ENCODE measurements at places on chromosomes 12 and 14.
A peak's percentile ranks its signal among the peaks of the same experiment; 100 is the strongest.

GRCh38 chr12:123445388-123446332, 9.2 kb upstream of the RILPL2 start:
- DNase-seq: no peak

- DNase-seq: no peak
Measured at GRCh38 chr14:82003426-82003825, 469.8 kb upstream of the SEL1L start.

- DNase-seq: no peak
Measured at GRCh38 chr14:73740618-73741326, 26.6 kb upstream of the PNMA1 start.

- DNase-seq: no peak
Measured at GRCh38 chr12:45050751-45051571, at the start of gene DBX2. DBX2 (minus strand) TSS chr12:45051099; CDS start chr12:45050927, 172 bp downstream.

- DNase-seq: no peak
Measured at GRCh38 chr12:6390084-6390799, 6.3 kb downstream of the LTBR start.

- DNase-seq: no peak
Measured at GRCh38 chr14:72864712-72865365, 29.1 kb downstream of the DPF3 start.

DNA sequence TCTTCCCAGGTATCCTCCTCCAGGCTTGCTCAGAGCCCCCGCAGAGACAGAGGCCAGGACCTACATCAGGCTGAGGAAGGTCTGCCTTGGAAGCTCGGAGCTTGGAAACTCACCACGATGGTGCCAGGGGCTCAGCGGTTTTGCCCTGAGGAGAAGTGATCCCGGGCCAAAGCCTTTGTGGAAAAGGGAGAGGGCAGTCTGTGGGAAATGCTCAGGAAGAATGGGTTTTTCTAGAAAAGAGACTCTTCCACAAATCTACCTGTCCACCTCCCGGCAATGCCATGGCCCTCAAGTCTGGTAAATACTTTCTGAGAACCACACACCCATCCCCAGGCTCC, 8.0 kb downstream of the KRT2 start:
- no peak for DNase-seq

- DNase-seq: no peak
Measured at GRCh38 chr14:64632056-64632455, 72.2 kb upstream of the PLEKHG3 start.

DNA sequence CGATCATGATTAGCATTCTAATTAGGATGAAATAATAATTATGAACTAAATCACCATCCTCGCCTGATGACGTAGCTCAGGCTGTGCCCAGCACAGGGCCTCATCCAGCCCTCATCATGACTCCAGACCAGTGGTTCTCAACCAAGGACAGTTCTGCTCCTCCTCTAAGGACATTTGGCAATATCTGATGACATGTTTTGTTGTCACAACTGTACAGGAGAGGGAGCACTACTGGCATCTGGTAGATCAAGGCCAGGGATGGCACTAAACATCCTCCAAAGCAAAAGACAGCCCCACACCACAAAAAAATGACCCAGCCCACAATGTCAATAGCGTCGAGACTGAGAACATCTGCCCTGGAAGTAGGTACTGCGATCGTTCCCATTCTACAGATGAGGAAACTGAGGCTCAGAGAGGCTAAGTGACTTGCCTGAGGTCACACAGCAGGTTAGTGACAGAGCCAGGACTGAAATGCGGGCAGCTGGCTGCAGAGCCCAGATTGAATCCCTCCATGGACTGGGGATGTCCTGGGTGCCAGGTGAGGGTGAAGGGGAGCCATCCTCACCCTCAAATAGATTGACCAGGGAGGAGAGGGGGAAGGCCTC, 15.5 kb downstream of the TRPV4 start:
- no peak for DNase-seq

DNA sequence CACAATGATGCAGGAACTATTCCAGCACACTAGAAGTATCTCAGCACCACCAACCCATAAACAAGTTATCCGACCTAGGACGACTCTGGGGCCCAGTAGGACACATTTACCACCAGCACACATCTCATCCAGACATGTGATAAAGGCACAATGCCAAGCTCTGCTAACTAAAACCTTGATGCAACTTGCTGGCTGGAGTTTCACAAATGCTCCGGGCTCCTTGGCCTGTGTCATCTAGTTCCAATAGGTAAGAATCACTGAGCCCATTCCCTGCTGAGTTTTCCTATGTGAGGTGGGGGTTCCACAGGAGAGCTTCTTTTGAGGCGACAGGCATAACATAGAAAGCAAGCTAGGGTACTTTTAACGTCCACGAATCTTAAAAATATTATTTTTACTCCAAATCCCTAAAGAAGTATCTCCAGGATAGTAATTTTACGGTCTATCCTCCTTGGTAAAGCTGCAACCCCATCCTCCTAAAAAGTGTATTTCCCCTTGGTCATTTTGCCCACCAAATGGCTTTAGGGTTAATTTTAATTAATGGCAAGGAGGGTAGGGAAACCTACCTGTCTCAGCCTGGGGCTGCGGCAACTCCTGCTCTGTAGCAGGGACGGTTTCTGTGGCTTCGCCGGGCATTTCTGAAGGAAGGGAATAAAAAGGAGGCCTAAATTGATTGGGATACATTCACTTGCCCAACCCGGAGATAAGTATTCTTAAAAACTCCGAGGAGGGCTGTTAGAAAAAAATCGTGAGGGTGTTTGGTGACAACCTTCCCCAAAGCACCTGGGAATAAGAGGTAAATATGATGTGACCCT, 1.0 kb downstream of the NACA start:
- DNase-seq: no peak

- no peak for DNase-seq
Measured at GRCh38 chr14:32329690-32330285, 690 bp downstream of the AKAP6 start.

DNA sequence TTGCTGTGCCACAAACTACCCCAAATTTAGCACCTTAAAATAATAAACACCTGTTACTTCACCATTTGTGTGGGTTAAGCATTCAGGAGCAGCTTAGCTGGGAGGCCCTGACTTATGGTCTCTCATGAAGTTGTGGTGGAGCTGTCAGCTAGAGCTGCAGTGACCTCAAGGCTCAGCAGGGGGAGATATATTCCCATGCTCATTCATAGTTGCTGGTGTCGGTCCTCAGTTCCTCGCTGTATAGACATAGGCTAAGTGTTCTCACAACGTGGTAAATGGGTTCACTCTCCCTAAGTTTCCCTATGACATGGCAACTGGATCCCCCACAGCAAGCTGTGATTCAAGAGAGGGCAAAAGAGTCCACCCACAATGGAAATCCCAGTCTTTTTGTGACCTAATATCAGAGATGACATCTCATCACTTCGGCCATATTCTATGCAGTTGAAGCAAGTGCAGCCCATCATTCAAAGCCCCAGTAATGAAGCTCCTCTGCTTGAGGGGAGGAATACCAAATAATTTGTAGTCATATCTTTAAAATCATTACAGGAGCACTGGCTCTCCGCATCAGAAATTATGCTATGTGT, 41.1 kb downstream of the PRB3 start:
- DNase-seq: peak; percentile 0

- no peak for DNase-seq
Measured at GRCh38 chr12:10829994-10830393, 3.8 kb upstream of the TAS2R10 start.

GRCh38 chr12:6307529-6307928, 3.0 kb upstream of the PLEKHG6 start:
- DNase-seq: no peak

DNA sequence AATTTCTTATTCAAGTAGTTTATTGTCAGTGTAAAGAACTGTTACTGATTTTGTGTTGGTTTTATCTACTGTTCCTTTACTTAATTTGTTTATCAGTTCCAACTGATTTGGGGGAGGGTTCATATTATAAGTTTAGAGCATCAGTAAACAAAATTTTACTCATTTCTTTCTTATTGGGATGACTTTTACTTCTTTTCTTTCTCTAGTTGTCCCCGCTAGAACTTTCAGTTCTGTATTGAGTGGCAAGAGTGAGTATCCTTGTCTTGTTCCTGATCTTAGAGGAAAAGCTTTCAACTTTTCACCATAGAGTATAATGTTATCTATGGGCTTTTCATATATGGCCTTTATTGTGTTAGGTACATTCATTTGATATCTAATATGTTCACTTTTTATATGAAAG, 584.1 kb downstream of the LRFN5 start:
- DNase-seq: no peak

- no peak for DNase-seq
Measured at GRCh38 chr12:81610955-81611889, 147.9 kb downstream of the PPFIA2 start.

- DNase-seq: no peak
Measured at GRCh38 chr14:57391517-57392195, 1.3 kb downstream of the NAA30 start.

GRCh38 chr12:15629761-15630160, 159.4 kb downstream of the EPS8 start:
- DNase-seq: no peak

DNA sequence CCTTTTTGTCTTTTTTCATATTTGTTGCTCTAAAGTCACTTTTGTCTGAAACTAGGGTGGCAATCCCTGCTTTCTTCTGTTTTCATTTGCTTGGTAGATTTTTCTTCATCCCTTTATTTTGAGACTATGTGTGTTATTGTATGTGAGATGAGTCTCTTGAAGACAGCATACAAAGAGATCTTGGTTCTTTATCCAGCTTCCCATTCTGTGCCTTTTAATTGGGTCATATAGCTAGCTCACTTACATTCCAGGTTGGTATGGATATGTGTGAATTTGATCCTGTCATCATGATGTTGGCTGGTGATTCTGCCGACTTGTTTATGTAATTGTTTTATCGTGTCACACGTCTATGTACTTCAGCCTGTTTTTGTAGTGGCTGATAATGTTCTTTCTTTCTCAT, 267.7 kb upstream of the MGAT4C start:
- no peak for DNase-seq

DNA sequence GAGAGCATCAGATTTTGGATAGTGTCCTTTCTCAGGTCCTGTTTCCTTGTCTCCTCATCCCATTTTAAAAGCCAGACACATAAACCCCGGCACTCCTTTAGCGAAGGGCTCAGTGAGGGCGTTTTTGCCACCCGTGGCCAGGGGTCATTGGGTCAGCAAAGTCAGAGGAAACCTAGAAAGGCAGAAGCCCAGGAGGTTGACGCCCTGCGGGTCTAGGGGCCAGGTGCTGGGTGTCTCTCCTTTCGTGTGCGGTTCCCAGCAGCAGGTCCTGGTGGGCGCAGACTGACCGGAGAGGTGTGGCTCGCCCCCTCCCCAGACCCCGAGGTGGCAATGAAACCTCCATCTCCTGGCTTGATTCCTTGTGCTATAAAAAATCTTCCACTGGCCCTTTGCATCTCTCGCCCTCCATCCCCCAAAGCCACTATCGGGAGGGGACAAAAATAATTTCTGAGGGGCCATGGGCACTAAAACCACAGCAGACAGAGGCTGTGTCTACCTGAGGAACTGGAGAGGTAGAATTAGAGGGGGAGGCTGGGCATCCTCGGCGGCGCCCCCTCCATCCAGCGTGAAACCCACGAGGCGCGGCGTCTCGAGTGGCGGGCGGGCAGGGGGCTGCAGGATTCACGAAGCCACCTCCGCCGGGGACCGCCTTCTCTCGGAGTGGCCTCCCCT, 858 bp upstream of the FRMD6 start:
- DNase-seq: no peak

DNA sequence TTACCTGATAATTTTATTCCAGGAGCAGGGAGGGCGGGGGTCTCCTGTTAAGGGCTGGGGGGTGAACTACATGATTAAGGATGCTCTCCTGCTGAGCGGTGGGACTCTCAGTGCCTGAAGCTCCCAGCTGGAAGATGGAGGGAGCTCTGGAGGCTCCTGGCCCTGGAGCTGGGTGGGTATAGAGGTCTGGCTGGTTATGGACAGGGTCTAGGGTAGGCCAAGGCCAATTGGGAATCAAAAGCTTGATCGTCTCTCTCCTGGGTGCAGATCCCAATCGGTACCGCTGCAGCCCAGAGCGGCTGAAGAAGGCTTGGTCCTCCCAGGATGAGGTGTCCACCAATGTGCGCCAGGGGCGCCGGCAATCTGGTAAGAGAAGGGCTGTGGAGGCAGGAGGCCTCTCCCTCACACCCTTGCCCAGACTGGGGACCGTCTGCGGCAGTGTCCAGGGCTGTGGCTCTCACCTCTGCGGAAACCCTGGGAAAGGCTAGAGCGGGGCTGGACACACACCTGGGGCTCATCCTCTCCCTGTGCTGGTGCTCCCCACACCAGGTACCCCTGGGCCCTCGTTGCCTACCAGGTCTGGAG, 28.4 kb downstream of the PLEKHG3 start:
- no peak for DNase-seq

DNA sequence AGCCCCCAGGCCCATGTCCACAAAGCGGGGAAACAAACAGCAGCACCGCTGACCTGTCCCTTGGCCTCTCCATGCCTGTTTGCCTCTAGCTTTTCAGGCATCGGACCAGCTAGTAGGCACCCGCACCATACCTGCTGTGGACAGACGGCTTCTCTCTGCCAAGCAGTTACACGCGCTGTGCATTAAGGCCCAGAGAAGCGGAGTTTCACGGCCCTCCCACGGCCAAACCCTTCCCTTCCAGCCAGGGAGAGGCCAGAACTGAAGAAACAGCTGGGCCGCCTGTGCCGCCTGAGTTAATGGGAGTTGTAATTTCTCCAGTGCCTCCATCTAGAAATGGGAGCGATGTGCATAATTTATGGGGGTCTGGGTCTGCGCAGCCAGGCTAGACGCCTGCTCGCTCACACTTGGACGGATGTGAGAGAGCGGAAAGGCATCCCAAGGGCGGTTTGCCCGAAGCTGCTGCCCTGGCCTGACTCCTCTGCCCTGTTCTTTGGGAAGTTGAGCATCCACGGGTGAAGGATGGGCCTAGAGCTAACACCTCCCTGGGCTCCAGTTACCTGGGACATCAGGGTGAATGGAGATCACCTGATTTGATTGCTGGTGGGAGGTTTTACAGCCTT, 89.7 kb upstream of the BCL11B start:
- no peak for DNase-seq

Measured in activated CD4-positive, alpha-beta T cell treated with anti-CD3 and anti-CD28 coated beads, Interleukin-2, amount 50 U/mL, for 4 hours (primary cell).